ENCODE measurements at places on chromosomes 2 and 18.

- no peak for DNase-seq
Measured at GRCh38 chr2:15421753-15422152, 139.4 kb downstream of the NBAS start.

DNA sequence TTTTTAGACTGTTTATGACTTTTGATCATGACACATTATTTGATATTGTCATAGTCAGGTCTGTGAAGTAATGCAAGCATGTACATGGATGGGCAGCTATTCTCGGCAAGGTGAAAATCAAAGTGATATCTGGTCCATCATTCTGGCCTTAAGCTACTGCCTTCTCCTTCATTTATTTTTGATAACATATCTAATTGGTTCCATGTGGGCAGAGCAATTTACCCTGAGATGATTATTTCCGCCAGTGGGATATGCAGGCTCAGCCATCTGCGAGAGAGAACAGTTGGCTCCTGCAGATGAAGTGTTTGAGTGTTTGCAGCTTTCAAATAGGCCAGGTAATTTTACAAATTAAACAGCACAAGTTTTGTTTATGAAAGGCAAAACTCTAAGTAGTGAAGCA is 116.4 kb downstream of the LYPD6 start:
- no peak for DNase-seq

- peak; percentile 49 for DNase-seq
Measured at GRCh38 chr2:64750001-64750816, 96.5 kb upstream of the SERTAD2 start.

DNA sequence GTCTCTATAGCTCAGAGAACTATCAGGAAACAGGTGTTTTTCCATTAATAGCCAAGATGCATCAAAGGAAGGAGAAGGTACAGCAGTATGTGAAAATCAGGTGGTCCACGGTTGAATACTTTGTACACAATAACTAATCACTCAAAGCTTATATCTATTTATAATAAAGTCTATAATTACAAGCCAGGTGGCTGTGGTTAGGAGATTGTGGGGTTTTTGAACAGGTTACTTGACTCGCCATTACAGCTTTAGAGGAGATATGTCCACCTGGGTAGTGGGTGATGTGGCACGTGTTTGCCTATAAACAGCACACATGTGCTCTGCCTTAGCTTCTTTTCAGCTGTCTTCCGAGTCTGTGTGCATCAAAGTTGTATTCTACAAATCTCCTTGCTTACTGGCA is 892.2 kb upstream of the ZEB2 start:
- peak; percentile 65 for DNase-seq

- no peak for DNase-seq
Measured at GRCh38 chr18:8450898-8451665, 158.2 kb upstream of the RAB12 start.

GRCh38 chr2:108988796-108989713 is at the start of gene EDAR:
Gene EDAR, minus strand, starts transcription at chr2:108989220. Its CDS starts 58,206 bp downstream, at chr2:108931014.
- peak; percentile 58 for DNase-seq

DNA sequence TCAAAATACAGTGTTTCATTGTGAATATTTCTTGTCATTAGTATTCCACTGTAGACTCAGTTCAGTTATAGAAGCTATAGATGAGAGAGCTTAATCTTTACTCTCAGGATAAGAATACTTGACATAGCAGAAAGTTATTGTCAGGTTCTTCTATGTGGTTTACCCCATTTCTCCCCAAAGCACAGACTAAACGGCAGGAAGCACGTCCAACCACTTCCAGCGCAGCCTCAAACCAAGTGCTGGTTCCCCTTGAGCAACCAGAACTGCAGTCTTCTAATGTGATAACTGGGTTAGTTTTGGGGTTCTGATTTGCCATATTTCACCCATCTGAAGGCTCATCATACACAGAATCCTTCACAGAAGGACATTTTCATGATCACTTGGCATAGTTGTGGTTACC is 324.7 kb downstream of the SLC8A1 start:
- no peak for DNase-seq

DNA sequence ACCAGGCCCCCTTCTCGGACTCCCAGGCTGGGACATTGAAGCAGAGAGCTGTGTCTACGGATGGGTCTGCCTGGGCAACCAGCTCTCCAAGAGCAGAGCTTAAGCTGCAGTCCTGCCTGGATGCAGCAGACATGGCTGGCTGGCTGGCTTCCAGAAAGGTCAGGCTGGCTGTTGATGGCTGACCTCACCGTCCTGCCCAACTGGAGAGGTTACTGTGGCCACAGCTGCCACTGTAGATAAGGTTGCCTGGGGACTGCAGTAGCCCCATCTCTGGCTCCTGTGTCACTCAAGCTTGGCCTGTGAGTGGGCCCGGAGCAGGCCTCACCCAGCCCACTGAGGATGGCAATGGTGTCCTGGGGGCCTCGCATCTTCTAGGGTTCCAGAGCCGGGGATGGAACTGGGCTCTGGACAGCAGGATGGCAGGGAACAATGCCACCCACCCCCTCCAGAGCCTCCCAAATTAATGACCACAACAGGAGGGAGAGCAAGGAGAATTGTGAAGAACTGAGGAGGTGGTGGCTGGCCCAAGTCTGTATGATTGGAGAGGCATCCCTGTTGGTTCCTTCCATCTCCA is 37.0 kb upstream of the FOSL2 start:
- DNase-seq = peak; percentile 82

DNA sequence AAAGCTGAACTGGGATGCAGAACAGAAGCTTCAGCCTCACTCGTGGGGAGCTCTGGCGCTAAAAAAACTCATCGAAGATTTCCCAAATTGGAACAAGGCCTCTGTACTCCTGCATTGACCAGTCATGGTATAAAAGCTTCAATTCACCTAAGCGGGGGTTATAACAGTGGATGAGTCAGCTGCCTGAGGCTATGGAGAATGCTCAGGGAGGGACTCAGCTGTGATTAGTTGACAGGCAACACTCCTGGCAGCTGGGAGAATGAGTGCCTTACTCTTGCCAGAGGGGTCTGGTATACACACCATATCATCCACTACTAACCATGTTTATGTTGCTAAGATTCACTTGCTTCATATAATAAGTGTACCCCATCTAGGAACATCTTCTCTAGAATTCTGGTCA is 350.6 kb upstream of the VRK2 start:
- peak; percentile 74 for DNase-seq

- no peak for DNase-seq
Measured at GRCh38 chr18:44229693-44230108, 451.0 kb upstream of the SETBP1 start.

- no peak for DNase-seq
Measured at GRCh38 chr2:30385327-30385726, 61.7 kb upstream of the LCLAT1 start.

DNA sequence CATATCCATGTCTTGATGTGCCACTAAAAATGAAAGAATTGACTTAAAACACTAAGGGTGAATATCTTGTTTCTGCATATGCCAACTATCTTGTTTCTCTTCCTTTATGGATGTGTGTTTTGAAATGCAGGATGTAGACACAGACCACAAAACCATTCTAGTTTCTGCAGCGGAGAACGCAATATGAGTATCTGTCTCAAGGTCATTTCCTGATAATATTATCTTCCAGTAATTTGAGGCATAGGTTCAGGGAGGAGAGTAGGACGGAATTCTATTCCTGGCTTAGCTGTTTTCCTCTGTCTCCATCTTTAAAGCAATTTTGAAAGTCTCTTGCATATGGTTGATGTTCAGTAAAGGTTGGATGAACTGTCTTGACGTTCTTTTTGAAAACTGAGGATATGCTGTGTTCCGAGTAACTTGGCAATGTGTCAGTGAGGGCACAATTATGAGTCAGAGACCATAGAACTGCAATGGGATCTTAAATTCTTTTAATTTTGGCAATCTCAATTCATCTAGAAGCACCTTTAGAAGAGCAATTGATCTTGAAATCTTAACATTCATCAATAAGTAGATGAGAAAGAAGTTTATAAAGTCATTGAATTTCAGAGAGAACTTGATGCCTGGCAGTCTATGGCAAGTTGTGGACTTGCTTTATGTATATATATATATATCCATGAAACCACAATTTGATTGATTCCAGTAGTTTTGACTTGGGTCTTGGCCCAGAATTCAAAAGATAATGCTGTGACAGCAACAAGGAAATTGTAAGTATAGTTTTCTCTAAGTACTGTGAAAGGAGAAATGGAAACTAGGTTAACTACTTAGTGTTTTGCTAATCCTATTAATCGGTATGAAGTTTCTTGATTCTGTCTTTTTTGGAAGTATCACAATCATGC is 24.8 kb downstream of the RAB27B start:
- DNase-seq = no peak

GRCh38 chr2:44116319-44116718 is 52.4 kb upstream of the PPM1B start:
- no peak for DNase-seq

DNA sequence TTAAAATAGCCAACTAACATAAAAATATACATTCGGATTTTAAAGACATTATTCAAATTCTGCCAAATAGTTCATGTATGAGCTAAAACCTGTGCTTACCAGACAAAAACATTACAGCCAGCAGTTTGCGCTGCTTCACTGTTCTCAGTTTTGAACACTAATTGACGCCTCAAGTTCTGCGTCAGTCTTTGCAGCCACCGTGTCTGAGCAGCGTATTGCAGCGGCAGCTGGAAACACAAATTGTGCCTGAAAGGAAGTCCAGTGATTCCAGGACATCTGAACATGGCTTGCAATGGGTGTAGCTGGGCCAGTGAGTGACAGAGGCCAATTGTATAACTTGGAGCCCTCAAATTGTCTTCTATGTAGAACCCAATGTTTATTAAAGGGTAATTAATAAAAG is 267.6 kb downstream of the TFCP2L1 start:
- no peak for DNase-seq

GRCh38 chr2:44793322-44793870 is 148.1 kb upstream of the SIX3 start:
- DNase-seq = no peak

DNA sequence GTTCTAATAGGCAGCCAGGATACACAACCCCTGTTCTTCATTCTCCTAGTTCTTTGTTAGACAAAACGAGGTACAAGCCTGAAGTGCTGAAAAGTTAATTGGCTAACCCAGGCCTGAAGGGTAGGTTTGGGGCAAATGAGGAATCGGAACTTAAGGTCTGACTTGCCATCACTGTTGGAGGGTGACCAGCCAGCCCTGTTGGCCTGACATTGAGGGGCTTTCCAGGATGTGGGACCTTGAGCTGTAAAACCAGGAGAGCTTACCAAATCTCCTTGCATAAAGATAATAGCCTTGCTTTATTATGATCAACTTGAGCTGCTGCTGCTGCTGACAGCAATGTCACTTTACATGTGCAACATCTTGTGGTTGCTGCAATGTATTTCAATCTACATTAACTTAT is 256.0 kb downstream of the VAPA start:
- no peak for DNase-seq

DNA sequence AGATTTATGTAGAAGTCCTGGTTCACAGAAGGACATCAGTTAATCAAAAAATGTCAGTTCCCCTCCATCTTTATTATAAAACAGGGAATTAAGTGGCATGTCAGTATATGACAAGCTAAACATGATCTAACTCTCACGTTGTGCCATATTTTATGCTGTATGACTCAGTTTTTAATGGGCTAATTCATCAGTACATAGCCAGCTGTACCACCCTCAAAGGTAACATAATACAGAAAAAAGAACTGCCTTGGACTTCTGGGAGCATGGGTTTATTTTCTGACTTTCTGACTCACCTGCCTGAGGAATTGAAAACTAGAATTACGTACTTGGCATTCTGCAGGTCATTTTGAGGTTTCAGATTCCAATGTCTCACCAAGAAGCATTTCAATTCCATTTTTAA is 135.7 kb downstream of the CMPK2 start:
- DNase-seq = no peak

DNA sequence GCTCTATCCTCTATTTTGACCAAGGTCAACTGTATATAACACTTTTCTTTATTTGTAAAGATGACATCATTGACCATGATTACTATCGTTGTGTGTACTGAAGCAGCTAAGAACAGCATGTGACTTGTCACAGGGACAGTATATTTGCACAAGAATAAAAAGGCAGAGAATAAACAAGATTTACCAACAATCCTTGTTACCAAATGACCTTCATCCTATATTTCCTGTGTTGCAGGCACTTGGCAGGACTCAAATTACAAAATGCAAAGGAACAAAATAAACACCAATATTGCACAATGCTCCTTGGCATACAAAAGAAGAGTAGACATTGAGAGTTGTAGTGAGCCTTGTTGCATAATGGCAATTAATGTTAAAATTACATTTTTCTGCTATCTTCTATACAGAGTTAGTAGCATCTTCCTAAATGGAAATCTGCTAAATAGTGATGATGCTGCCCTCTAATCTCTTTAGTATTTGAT is 61.8 kb downstream of the RFTN2 start:
- peak; percentile 61 for DNase-seq

GRCh38 chr2:239724194-239724849 is 300.8 kb downstream of the NDUFA10 start:
- no peak for DNase-seq

DNA sequence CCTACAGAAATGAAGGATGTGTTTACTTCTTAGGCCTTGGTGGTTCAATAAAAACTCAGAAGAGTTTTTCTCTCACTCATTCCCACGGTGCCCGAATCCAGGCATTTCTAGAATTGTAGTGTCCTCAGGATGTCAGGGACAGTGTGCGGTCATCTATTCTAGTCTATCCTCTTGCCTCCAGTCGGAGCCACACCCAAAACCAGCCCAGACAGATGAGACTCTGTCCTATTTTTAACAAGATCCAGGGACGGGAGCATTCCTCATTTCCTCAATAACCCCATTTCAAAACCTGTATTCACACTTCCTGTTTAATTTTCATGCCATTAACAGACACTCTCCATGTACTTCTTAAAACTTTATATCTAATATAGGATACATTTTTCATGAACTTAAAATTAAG is 11.6 kb upstream of the RBMS1 start:
- no peak for DNase-seq

GRCh38 chr18:77077941-77078689 is 54.5 kb downstream of the MBP start:
- DNase-seq = no peak

GRCh38 chr2:65660340-65660739 is 227.9 kb upstream of the SPRED2 start:
- no peak for DNase-seq

DNA sequence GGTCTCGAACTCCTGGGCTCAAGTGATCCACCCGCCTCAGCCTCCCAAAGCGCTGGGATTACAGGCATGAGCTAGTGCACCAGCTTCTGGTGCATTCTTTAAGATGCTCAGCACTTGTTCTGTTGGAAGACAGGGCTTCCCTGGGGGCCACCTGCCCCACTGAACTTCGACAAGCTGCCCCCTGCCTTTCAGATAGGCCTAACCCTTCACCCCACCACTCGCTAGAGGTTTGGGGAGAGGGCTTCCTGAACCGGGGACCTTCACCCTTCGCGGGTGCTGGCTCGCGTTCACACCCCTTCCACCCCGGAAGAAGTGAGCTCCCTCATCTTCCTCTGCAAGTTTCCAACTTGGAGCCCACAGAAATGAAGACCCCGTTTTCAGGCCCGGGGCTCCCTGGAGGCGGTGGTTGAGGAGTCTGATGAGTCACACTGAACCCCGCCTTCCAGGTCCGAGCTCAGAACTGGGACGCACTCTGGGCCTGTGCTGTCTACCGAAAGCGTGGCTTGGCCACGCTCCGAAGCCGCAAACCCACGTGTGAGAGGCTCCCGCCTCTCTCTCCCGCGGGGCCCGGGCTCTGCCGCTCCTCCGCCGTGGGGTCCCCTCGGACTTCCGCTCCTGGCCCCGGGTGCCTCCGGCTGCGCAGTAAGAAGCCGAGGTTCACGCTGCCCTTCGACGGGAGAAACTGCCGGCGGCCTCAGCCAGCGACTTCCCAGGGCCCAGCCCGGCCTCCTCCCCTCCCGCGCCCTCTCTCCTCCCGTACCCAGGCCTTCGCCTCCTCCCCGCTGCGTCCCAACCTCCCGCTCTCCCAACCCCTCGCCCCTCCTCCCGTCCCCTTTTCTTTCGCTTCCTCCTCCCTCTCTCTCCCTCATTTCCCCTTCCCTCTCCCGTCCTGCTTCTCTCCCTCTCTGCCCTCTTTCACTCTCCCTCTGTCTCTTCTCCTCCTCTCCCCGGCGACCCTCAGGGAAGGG is 47.5 kb upstream of the SP3 start:
- DNase-seq = no peak

All from NCI-H146 (cell line).